ENCODE measurements at places on chromosomes 5 and 9.

GRCh38 chr5:142095651-142096330, 12.8 kb upstream of the NDFIP1 start:
- peak; percentile 32 for DNase-seq

DNA sequence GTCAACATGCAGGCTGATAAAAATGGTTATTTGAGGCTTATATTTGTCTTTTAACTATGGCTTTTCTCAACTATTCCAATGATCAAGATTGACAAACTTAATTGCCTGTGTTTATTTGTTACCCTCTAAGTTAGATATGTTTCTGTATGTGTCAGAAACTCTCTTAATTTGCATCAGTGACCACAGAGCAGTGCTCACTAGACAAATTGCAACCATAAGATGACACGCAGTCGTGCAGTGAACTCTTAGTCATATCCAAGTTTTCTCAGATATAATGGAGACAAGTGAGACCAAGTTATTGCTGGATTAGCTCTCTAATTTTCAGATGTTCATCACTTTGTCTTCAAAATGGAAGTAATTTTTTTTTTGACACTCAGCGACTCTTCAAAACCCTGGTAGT, 342.2 kb upstream of the RFX3 start:
- no peak for DNase-seq

DNA sequence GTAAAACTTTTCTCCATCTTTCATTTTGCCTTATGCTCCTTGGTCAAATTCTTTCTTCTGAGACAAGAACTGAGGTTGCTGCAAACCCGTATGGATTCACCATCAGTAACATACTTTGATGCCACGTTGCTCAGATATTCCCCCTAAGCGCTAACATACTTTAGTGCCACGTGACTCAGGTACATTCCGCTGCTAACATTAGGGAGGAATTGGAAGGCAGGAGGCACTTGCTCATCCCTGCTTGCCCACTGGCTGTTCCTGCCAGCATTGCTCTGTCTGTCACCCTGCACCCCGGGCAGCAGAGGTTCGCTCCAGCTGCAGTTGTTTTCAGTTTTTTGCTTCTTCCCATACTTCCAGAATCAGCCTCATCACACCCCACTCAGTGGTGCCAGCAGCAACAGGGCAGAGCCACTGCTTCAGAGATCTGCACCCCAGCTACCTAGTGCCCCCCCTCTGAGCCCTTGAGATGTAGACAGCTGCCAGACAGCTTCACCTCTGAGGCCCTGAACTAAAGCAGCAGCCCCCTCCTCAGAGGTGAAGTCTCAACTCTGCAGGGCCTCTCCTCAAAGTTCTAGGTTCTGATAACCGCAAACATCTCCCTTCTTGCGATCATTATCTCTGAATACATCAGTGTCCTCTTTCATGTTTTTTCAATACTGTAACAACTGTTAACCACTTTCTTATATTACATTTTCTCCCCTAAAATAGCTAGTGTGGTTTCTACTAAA, 228.0 kb upstream of the KIF2A start:
- no peak for DNase-seq

GRCh38 chr5:13843175-13843846, 101.2 kb downstream of the DNAH5 start:
- DNase-seq, result no peak

DNA sequence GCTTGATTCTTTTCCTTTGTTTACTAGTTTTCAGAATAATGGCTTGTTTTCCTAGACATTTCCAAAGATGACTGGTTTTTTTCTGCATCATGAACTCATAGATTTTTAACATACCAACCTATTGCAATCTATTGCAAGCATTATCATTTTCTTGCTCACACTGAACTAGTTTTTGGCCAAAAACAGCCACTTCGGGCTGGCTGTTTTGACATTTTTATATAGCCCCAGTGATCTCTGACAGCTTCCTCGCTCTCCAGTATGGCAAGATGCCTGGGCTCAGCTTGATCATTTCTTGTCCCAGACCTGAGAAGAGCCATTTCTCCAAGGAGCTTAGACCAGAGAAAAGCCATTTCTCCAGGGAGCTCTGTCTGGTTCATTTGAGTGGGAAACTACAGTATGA, 94.3 kb upstream of the MAMDC2 start:
- no peak for DNase-seq

- no peak for DNase-seq
Observed at GRCh38 chr5:137737349-137738131, 1.7 kb upstream of the KLHL3 start.

DNA sequence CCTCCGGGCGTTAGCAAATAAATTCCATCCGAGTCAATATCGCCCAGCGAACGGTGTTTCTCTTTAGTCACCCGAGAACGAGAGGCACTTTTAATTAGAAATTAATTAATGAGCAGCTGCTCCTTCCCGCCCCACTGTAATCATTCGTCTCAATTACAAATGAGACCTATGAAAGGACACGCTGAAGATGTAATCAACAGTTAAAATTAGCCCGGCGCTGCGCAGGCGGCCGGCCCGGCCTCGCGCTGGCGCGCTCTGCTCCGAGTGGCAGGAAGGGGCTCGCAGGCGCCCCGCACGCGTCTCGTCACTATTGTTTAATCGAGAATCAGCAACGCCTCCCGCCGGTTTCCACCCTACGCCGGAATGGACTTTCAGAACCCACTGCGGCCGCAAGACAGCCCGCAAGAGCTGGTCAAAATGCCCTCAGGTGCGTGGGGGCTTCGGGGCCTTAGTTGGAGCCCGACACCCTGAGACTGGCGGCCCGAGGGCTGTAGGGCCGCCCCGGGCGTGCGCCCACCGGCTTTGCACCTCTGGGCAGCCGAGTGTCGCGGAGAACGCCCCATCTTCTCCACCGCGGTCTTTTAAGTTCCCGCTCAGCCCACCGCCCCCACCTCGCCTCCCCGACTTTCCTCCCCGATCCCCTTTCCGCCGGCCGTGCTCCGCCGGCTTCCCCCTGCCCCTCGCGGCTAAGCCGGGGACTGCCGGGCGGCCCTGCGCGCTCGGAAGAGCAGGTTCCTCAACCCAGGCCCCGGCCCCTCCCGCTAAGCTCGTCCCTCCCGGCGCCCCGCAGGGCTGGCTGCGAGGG, 597 bp upstream of the IRX4 start:
- no peak for DNase-seq

- DNase-seq, result no peak
Observed at GRCh38 chr5:165126598-165126997, 1621.2 kb downstream of the MAT2B start.

DNA sequence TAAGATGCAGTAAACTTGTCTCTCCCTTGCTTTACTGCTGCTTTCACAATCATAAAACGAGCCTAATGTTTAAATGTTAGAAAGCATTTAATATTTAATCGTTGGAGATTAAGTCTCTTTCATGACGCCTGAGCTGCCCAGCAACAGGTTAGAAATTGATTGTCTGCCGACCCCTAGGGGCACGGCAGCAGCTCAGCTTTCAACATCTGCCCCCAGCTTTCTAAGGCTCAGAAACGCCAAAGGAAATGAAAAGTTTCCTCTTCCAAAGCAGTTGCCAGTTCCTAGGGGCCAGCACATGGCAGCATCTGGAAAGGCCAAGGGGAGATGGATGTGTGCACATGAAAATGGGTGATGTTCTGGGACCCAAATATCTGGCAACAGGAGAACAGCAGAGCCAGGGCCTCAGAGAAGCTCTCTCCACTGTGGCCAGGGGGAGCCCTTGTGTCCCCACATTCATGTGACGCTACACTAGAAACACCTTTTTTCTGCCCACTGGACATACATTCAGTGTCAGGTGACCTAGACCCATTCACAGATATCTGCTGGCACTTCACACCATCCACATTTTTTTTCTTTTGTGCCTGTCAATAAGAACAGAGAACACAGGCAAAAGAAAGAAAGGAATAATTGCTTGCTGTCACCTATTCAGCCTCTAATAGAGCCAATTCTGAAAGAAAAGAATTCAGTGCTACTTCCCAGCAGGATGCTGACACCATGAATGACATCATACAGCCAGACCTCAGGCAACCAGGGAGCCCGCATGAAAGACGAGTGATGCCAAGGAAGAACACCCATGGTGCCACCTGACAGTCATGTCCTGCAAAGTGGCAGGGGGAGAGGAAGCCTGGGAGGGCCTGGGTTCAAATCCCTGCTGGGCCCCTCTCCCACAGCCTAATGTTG, 205.0 kb upstream of the TAS2R1 start:
- no peak for DNase-seq

DNA sequence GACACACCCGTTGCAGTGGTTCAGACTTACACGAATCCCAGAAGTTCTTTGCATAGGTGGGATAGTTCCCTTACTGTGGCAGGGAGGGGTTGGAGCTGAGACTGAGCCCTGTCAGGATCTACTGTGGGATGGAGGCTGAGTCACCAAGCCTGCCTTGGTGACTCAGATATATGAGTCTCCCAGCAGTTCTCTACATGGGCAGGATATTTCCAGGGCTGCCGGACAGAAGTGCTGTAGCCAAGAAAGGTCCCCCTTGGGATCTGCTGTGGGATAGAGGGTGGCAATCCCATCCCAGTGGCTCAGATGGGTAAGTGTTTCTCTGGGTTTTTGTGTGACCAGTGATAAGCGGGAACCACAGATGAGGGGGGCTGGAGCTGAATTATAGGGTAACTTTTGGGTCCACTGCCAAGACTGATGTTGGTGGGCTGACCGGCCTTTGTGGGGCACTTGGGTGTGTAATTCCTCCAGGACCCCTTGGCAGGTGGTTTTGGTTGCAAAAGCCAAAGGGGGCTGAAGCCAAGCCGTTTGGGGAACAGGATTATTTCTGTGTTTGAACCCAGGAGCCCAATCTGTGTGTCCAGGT, 18.7 kb downstream of the XRCC4 start:
- DNase-seq, result no peak

DNA sequence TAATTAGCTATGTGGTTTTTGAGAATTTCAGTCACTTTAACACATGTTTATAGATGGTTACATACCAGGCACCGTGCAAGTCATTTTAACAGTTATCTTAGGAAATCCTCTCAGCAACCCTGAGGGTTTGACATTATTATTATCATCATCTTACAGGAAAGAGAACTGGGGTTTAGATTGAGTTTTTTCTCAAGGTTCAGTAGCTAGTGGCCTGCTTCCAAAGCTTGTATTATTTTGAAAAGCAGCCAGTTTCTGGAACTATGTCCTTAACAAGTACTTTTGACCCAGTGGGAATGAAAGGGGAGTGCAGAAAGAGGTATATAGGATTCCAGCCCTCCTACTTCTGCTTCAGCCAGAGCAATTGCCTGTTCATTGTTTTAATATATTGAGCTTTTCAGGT, 157.5 kb downstream of the COMMD10 start:
- DNase-seq, result no peak

- DNase-seq, result no peak
Observed at GRCh38 chr5:8905021-8905420, 640.9 kb downstream of the SEMA5A start.

- DNase-seq, result no peak
Observed at GRCh38 chr9:37082214-37082765, 38.1 kb upstream of the ZCCHC7 start.

- DNase-seq, result no peak
Observed at GRCh38 chr5:31366941-31367340, 165.0 kb downstream of the DROSHA start.

GRCh38 chr5:110056580-110057114, 366.9 kb downstream of the MAN2A1 start:
- DNase-seq, result no peak

- DNase-seq, result no peak
Observed at GRCh38 chr9:72875221-72875620, 77.6 kb downstream of the ALDH1A1 start.

- no peak for DNase-seq
Observed at GRCh38 chr9:17942498-17942897, 363.6 kb downstream of the SH3GL2 start.

GRCh38 chr9:100465274-100465673, 7.7 kb upstream of the TMEFF1 start:
- no peak for DNase-seq

- DNase-seq, result no peak
Observed at GRCh38 chr5:522899-523440, 1.3 kb downstream of the SLC9A3 start.

GRCh38 chr5:115147052-115147451, 22.7 kb downstream of the TRIM36 start:
- DNase-seq, result no peak

DNA sequence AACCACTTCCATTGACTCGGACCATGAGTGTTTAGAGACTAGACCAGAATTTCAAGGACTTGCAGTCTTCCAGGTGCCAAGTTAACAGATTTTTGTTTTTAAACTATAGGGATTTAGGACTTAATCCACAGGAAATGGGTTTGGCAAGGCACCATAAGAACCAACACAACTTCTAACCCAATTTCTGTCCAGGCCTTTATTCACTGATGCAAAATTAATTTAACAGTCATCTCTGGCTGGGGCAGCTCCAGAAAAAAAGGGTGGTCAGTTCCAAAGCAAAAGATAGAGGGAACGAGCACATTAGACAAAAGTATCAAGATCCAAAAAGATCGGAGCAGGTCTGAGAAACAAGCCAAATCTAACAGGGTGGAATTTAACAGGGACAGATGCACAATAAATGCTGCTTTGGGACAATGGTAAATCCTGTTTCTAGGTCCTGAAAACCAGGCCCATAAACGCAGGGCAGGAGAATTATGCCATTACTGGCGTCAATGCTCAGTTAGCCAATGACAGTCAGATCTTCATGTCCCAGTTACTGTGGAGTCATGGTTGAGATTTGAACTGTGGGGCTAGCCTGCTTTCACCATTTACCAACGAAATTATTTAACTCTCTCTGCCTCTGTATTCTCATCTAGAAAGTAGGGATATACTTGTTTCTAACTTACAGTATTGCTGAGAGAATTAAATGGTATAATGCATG, 590.8 kb upstream of the BRINP1 start:
- DNase-seq, result no peak

DNA sequence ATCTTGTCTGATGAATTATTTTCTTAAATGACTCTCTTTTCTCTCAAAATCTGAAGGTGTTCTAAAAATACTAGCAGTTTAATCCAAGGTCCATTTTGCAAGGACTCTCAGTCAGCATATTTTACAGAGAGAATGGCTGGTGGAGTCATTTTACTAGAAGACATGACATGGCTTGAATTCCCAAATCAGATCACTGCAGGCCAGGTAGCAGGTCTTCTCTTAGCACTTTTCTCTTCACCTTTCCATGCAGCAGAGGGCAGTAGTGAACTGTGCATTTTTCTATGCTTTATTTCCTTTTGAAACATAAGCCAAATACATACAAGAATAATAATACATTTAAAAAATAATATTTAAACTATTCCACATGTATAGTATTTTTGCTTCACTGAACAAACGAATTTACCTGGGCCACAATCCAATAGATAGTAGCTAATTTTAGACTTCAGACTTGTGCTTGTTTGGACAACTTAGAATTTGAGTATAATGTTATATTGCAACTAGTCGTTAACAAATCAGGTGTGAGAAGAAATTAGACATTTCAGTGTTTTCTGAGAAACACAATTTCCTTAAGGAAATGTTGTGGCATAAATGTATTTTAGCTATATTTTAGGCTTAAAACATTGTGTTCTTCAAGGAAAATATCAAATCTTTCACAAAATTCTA, 289.4 kb upstream of the DAB2 start:
- no peak for DNase-seq

GRCh38 chr9:114626415-114627020, 15.4 kb downstream of the TMEM268 start:
- DNase-seq, result no peak

GRCh38 chr9:114621975-114622609, 11.0 kb downstream of the TMEM268 start:
- DNase-seq, result no peak

- no peak for DNase-seq
Observed at GRCh38 chr5:147892696-147893296, 13.5 kb downstream of the C5orf46 start.
